Fibroblast of skin of left biceps (primary cell): ENCODE measurements at places on chromosomes 1 and 21.

DNA sequence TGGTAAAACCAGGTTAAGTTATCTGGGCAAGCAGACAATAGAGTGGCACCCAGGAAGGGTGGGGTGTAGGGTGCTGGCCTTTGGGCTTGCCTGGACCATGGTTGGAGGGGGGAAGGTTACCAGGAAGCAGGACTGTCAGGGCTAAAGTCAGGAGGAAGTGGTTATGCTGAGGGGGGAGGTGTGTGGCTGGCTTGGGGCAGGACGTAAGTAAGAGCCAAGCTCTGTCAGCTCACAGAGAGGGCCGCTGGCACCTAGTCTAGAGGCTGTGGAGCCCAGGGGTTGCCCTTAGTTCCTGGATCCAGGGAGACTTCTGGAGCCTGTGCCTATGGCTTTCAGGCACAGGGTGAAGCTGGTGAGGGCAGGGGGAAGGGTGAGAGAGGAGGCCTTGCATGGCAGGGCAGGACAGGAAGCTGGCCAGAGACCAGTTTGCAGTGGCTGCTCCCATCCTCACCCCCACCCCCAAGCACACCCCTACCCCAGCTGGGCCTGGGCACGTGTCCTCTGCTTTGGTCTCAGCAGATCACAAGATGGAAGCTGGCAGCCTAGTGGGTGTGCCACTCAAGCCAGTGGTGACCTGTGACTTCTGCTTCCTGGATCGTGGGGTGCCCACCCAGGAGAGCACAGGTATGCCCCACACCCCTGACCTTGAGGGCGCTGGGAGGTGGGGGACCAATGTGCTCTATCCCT lies 20.5 kb upstream of the SMYD3 start:
- DNase-seq: no peak

DNA sequence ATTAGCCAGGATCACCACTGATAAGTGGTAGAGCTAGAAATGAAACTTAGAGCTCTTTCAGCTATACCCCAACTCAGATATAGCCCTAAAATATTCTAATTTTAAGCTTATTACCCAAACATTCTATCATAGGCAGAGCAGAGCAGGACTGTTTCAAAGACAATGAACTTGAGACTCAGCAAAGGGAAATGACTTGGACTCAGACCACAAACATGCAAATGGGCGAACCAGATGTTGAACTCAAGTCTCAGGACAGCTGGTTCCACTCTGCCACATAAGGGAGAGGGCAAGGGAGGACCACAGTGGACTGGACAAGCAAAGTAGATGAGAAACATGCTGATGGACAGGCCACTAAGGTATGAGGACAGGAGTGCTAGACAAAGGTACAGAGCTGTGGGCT lies 315.3 kb downstream of the OMA1 start:
- DNase-seq: no peak

- no peak for DNase-seq
Observed at GRCh38 chr1:152189657-152190442, 30.8 kb upstream of the RPTN start.

DNA sequence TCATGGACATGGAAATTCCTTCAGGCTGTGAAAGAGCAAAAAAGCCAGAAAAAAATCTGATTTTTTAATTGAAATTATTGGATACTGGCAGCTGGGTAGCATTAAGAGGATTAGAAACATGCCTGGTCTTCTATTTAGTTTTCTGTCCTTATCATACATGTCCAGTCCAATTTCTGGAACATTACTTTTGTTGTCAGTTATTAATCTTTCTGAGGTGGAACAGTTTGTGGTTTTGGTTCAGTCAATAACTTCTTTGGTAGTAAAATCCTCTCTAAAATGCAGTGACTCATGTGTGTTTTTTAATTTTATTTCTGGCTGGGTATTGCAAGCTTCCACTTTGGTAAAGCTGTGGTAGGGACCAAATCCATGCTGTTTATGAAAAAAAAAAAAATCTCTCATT lies 687.0 kb upstream of the ADGRL2 start:
- DNase-seq: peak; percentile 37

DNA sequence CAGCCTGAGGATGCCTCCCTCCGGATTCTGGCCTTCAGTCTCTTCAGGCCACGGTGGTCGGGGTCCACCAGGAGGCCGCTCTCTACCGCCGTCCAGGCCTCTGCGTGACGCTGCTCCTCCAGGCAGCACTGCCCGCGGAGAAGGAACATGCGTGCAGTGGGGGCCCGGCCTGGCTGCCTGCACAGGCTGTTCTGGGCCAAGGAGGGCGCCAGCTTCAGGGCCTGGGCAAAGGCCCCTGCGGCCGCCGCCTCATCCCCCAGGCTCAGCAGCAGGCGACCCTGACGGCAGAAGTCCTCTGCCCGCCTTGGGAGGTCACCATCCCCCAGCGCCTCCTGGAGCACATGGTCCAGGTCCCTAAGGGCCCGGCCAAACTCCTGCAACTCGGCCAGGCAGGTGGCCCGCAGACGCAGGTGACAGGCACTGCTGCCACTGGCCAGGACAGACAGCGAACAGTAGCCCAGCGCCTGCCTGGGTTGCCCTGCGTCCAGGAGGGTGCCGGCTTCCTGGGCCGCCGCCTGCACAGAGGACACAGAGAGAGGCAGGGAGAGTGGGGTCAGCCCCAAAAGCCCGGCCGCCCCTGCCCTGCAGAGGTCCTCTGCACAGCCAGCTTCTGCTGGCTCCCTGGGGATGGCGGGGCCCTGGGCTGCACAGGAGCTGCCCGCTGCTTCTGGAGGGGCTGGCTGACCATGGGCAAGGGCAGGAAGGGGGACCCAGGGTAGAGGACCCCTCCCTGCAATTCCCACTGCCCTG lies 8.7 kb upstream of the MMEL1 start:
- no peak for DNase-seq

DNA sequence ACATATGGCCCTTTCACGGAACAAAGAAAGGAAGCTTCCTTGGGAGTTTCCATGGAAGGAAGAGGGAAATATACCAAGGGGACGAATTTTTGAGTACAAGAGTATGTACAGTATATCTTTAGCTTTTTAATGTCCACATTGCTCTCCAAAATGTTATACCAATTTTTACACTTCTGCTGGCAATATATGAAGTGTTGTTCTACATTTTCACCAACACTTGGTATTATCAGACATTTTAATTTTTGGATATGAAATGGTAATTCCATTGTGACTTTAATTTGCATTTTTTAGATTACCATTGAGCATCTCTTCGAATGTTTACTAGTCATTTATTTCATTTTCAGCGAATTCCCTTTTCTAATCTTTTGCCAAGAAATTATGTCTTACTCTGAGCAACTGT lies 5.5 kb upstream of the VPS45 start:
- no peak for DNase-seq

GRCh38 chr1:212127221-212127620 lies 91.7 kb downstream of the DTL start:
- no peak for DNase-seq

DNA sequence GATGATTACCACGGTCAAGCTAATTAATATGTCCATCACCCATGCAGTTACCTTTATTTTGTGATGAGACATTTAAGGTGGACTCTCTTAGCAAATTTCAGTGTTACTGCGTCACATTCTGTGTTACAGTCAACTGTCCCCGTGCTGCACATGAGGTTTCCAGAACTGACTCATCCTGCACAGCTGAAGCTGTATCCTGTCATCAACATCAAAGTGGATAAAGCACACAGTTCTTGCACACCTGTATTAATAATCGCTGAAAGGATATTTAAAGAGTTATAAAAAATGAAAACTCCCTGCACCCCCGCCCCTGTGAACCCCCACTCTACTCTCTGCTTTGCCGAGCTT lies 3.4 kb upstream of the KRTAP10-5 start:
- DNase-seq: no peak

GRCh38 chr1:38111589-38111988 lies 65.0 kb upstream of the POU3F1 start:
- no peak for DNase-seq

- no peak for DNase-seq
Observed at GRCh38 chr1:40383488-40384412, 10.2 kb downstream of the SMAP2 start.

DNA sequence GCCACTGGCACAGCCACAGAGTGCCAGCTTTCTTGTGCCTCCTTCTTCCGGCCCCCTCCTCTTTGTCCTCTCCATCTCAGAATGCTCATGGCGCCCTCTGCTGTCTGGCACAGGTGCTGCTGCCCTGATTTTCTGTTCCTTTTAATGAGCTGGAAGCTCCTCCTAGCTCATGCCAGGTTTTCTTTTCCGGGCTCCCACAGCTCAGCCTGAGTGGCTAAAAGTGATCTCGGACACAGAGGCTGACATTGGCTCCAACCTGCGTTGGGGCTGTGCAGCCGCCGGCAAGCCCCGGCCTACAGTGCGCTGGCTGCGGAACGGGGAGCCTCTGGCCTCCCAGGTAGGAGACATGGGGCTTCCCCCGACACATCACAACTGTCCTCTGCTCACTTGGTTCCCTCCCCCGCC lies 18.7 kb downstream of the CNTN2 start:
- peak; percentile 25 for DNase-seq

DNA sequence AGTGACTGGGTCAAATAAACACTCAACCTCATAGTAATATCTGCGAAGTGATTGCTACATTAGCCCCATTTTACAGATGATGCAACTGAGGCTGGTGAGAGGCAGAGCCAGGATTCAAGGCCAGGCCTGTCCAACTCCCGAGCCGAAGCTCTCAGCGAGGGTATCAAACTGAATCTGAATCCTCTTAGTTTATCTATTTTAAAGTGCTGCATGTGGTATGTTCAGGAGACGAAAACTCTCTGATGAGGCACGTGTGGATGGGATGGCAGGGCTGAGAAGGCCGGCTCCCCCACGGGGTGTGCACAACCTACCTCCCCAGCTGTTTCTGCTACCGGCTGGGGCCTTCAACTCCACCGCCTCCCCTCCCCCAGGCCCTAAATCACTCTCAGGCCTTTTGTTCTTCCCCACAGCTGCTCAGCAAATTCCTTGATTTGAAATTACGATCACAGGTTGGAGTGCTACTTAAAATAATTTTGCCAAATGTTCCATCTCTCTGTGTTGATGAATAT lies 171.8 kb downstream of the TOMM20 start:
- no peak for DNase-seq

DNA sequence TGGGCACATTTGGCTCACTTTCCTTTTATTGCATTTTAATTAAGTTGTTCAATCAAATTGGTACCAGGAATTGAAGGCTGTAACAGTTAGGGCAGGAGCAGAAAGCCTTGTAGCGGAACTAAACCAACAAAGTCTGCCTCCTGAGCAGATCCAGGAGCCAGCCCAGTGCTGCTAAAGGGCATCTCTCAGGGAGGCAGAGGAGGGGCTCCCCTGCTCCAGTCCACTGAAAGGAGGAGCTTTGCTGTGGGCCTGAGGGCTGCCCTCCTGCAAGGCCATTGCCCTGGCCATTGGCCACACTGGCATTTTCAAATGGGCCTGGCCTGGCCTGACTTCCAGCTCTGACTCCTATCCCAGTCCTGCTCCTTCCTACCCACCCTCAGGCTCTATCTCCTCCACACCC lies 3.7 kb upstream of the TRABD2B start:
- no peak for DNase-seq

DNA sequence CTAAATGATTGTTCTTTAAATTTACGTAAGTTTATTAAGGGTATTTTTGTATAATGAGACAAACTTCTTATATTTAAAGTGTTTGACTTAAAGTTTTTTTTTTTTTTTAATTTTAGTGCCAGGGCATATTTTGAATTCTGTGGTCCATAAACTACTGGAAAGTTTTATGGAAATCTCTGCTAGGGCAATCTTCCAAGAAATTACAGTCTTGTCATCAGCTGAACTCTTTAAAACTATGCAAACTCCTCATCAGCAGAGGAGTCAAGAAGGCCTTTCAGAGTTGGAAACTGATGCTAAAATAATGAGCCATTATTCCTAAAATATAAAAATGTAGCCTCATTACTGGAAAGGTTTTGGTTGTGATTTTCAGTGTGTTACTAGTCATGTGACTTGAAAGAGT lies 1201.9 kb downstream of the BRINP3 start:
- peak; percentile 36 for DNase-seq

DNA sequence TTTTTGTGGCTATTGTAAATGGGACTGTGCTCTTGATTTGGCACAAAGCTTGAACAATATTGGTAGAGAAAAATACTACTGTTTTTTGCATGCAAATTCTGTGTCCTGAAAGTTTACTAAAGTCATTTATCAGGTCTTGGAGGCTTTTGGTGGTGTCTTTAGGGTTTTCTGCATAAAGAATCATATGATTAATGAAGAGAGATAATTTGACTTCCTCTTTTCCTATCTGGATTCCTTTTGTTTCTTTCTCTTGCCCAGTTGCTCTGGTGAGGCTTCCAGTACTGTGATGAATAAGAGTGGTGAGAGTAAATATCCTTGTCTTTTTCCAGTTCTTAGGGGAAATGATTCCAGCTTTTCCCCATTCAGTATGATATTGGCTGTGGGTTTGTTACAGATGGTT lies 1166.7 kb downstream of the NCAM2 start:
- no peak for DNase-seq

DNA sequence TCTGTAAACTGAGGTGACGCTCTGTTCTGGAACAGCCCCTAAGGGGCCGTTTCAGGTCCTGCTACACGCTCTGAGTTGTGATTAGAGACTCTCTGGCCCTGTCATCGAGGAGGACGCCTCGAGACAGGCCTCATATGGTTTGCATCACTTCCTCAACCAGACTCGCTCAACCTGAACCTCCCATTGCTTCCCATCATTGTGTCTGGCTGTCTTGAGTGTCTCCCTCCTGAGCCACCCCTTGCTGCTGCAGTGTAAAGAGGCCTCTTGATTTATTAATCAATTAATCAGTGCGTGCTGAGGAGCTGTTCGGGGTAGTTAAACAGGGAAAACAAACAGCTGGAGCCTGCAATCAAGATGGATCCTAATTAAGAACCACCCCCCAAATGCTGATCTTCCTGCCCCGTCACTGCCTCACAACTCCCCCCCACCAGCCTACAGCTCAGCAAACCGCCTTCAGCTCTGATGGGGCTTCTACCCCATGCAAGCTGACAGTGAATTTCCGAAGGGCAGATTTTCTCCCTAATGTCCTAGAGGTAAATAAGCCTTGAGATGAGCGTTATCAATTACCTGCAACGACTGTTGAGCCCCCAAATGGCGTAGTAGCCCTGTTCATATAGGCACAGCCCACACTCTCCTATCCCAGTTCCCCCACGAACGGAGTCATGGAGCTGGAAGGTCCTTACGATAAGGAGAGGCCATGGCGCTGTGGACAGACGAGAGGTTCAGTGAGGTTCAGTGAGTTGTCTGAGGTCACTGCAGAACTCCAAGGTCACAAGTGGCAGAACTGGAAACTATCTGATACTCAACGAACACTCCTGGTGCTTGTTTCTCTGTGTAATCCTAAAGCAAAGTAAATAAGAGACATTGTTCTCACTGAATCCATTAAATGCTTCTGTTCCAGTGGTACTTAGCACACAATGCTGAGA lies 210.6 kb downstream of the KIF26B start:
- DNase-seq: no peak

GRCh38 chr1:47482786-47483185 lies 44.9 kb downstream of the FOXD2 start:
- no peak for DNase-seq
